Activated CD4-positive, alpha-beta T cell treated with anti-CD3 and anti-CD28 coated beads for 1 hour (primary cell): ENCODE measurements at places on chromosomes 4 and X.

DNA sequence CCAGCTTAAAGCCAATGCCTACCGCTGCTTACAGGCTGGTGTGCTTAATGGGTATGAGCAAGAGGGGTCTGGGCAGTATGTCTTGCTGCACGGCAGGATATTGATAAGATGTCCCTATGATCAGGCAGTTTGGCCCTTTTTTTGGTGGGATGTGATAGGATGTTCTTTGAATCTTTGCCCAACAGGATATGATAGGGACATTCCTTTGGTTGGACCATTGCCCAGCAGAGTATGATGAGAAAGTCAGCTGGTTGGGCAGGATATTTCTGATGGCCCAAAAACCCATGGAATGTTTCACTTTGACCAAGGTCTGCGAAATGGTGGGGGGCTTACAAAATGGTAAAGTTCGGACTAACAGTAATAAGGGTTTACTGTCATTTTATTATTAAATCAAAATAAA, 1060.6 kb downstream of the STIM2 start:
- no peak for DNase-seq

DNA sequence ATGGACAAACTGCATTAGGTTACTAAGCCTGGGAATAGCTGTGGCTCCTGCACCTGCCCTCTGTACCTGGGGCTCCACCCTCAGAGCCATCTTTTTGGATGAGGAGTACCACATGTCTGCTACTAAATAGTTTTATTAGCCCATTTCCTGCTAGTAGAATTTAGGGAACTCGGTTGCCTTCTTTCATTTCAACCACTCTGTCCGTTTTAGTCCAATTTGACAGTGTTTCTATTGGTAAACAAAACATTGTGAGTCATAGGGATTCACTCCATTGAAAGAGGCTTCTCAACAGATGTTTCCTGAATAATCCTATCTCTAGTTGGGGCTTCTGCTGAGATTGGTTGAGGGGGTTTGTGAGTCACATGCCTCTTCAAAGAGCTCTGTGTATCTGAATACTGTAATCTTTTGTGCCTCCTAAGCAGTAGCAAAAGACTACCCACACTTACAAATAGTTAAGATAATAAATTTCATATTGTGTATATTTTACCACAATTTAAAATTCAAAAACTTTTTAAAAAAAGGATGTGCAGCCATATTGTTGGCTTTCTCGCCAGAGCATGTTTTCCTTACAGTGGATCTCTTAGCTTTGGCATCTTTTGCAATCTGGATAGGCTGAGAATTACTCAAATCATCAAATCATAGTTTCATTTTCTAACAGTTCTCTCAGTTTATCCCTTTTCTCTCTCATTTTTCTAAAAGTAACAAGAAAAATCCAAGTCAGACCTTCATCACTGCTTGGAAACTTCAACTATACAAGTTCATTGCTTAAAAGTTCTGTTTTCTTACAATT, 9.9 kb downstream of the FAM200B start:
- DNase-seq = no peak

DNA sequence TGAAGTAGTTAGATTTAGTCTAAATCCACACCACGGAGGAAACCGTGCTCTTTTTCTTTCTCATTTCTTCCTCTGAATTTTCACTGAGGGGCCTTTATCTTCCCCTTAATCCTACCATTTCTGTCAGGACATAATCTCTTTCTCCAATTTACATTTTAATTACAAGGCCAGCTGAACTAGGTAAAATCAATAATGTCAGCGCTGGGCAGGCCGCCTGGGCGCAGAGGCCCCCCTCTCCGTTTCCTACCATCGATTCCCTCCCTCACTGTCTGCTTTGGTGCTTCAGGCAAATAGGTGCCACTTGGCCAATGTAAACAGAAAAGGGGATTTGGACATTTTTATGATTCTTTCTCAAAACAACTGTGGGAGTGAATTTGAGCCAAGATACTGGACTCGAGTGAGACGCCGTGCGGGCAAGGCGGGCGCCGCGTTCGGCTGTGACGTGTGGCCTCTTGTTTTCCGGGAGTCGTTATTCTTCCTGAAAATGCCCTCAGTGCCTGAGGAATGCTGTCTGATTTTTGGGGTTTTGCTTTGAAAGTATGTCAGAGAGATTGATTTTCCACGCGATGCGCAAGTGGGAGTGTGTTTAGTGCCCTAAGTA, 22.6 kb downstream of the UVSSA start:
- no peak for DNase-seq

DNA sequence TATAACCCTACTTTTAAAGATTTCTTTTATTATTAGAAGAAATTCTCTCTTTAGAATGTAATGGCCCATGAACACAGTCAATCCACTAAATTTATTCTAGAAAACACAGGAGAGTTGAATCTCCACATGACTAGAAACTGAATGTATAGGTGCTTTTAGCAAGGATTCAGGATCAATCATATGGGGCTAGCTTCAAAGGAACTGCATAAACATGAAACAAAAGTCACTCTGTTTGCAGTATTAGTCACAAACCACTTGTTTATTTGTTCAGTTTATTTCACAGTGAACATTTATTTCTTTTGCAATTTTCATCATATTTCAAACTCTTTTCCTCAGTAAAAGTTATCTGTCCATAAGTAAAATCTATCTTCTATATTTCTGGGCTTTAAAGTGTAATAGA, 1604.6 kb downstream of the PCDH18 start:
- DNase-seq = no peak

GRCh38 chrX:148741441-148741840, 241.0 kb downstream of the AFF2 start:
- no peak for DNase-seq

GRCh38 chr4:1336088-1336491, 10.9 kb upstream of the UVSSA start:
- no peak for DNase-seq

DNA sequence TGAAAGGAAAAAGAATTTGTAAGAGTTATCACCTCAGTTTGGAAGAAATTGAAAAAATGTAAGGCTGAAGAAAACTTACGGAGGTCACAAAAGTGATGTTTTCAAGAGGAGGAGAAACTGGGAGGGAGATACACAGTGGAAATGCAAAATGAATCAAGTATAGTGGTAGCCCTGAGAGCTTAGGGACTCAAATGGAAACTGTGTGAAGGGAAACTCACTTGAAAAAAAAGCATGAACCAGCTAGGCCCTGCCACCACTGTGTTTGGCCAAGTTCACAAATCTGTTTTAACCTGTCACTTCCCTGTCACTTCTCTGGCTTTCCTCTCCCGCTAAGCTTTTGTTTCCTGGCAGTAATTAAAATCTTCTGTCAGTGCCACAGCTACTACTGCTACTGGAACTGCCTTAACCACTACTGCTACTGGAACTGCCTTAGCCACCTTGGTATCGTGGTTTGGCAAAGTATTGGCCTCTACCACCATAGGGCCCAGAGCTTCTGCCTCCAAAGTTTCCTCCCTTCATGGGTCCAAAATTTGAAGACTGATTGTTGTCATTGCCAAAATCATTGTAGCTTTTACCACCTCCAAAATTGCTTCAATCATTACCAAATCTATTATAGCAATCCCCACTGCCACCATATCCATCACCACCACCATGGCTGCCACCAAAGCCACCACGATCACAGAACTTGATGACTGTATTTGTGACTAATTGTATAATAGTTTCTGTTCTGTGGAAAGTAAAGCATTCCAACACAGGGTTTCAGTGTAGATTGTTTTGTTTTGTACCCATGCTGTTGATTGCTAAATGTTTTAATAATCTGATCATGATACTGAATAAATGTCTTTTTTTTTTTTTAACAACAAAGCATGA, 41.5 kb downstream of the SMARCA5 start:
- no peak for DNase-seq

DNA sequence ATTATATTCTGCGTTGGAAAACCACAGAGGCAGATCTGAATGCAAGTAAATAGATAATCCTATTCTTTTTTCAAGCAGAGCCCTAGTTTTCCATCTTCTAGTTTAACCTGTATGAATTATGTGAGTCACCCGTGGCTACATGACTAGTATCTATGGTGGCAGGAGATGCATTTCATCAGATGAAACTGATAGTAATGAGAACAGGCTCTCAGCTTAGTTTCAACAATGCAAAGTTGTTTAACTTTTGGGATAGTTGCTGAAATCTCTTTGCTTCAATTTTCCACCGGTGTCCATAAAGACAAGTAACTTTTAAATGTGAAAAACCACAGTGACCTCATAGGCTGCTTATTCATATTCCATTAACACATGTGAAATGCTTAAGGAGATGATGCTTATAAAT, 1317.4 kb upstream of the TENM3 start:
- no peak for DNase-seq

- DNase-seq = no peak
Measured at GRCh38 chr4:48329976-48330375, 11.4 kb upstream of the SLAIN2 start.
